ENCODE measurements at places on chromosomes 16 and 17.

- DNase-seq, result no peak
- no peaks in the 10 kb centered on the region for H3K27me3 ChIP-seq
- no peaks in the 10 kb centered on the region for H3K4me1 ChIP-seq
- H3K4me3 ChIP-seq, result no peak overlapping the region
- no peaks in the 10 kb centered on the region for H3K36me3 ChIP-seq
These were observed 19.5 kb downstream of the USP7 start for GRCh38 chr16:8943966-8944759.

DNA sequence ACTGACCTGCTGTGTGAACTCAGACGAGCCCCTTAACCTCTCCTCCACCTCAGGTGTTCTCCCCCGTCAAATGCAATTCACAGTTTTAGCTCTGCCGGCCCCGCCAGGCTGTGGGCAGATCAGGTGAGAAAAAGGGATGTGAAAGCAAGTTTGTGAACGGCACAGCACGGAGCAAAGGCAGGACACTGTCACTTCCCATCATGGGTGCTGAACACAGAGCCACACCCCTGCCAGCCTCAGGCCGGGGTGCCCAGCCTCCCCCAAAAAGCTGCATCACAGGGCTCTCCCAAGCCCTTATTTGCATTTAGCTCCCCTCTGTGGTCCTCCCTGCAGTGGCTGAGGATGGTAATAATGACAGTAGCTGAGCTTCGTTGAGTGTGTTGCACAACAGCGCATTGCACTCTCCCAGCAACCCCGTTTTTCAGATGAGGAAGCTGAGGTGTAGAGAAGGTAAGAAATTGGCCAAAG, 88.8 kb upstream of the TNRC6C start:
- DNase-seq, result no peak
- H3K27me3 ChIP-seq, result peaks cover 10% of the 10 kb centered on the region
- no peaks in the 10 kb centered on the region for H3K4me1 ChIP-seq
- H3K36me3 ChIP-seq, result no peaks in the 10 kb centered on the region
- no peak overlapping the region for H3K27ac ChIP-seq

DNA sequence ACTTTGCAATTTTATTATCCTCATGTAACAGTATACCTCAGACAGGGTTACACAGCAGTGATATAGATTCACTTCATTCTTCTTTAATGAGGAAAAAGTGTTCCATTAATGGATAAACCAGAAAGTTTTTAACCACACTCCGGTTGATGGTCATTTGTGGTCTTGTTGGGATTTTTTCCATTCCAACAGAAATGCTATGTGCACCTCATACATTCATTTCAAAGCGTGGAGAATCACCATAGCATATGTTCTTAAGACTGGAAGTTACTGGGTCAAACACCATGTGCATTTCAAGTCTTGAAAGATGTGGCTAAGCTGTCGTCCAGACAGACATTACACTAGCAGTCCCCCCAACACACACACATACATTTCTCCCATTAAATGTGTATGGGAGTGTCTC, 245.8 kb upstream of the CDH5 start:
- H3K4me1 ChIP-seq, result no peaks in the 10 kb centered on the region
- no peak overlapping the region for H3K27ac ChIP-seq
- H3K27me3 ChIP-seq, result no peaks in the 10 kb centered on the region
- no peaks in the 10 kb centered on the region for H3K36me3 ChIP-seq

DNA sequence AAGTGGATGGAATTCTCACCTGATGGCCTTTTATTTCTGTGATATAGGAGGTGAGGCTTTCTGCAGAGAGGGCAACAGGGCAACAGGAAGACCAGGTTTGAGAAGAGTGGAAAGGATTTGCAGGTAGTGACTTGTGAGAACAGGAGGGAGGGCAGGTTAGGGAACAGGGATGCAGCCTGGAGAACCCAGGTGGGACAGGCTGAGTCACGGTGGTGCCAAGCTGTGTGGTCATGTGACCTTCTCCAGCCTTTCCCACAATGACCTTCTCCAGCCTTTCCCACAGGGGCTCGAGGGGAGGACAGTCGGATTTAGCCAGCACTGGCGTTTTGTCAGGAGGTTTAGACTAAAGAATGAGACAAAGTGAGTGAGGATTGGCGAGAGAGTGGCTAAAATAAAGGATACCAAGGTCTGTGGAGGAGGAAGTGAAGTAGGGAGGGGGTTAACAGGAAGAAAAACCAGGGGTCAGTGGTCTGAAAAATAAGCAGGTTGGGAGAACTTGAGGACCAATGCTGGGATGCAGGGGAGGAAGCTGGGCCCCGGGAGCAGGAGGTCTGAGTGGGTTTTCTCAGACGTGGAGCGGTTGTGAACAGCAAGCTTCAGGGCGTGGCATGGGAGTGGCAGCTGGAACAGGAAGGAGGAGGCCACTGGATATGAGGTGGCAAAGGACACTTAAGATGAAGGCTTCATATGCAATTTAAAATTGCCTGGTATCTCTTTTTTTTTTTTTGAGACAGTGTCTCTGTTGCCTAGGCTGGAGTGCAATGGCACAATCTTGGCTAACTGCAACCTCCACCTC, 37.7 kb downstream of the DNAH2 start:
- H3K4me1 ChIP-seq, result peaks cover 20% of the 10 kb centered on the region
- no peaks in the 10 kb centered on the region for H3K36me3 ChIP-seq
- no peak overlapping the region for H3K4me3 ChIP-seq

DNA sequence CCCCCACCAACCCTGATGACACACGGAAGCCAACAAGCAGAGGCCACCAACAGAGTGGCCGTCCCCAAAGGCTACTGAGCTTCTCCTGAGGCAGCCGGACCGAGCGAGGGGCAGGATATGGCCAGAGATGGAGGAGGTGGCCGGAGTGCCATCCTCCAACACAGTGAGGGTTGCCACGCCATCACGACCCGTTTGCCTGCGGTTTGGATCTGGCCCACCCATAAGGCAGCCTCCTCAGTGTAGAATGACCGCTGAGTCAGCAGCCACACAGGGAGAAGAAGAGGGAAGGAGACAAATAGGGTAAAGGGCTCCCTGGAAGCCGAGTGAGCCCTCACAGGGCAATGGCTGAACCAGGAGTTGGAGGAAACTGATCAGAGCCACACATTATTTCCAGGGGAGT, 13.8 kb downstream of the HNF1B start:
- H3K4me1 ChIP-seq, result no peaks in the 10 kb centered on the region
- no peak overlapping the region for H3K4me3 ChIP-seq
- H3K36me3 ChIP-seq, result no peaks in the 10 kb centered on the region
- H3K27ac ChIP-seq, result no peak overlapping the region
- H3K27me3 ChIP-seq, result no peaks in the 10 kb centered on the region
